ENCODE measurements at places on chromosomes 6 and 20.
A peak's percentile ranks its signal among the peaks of the same experiment; 100 is the strongest.

DNA sequence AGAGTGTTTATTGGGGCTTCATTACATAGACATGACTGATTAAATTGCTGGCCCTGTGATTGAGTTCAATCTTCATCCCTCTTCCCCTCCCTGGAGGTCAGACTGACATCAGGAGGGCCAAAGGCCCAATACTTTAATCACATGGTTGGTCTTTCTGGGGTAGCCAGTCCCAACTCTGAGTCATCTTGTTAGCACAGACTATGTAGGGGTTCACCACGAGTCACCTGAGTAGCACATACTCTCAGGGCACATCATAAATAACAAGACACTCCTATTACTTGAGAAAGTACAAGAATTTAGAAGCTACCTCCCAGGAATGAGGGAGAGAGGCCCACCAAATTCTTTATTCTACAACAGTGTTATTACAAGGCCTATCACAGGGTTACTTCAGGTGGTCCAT is 11.3 kb downstream of the GINS1 start:
- DNase-seq = no peak

- peak; percentile 47 for DNase-seq
Observed at GRCh38 chr6:33297956-33298772, 578 bp downstream of the RGL2 start.

DNA sequence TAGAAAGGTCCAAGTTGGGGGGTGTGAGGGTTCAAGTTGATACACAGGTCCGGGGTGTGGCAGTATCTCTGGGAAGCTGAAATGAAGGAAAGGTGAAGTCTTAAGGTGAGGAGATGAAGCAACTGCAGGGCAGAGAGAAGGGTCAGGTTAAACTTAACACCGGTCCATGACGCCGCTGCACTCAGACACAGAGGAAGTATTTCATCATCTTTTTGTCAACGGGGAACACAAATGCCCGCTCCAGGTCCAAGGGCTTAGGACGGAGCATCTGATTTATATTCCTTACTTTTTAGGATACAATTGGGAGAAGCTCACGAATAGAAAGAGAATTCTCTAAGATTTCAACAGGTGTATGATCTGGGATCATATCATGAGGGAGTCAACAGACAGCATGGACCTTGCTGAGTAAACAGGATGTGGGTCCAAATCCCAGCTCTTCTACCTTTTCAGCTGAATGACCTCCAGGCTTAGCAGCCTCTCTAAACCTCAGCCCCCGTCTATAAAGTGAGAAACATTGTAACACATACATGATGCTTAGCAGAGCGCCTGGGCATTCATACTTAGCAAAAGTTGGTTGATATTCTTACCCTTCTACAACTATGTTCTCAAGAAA is 197.5 kb downstream of the ATXN1 start:
- no peak for DNase-seq

- no peak for DNase-seq
Observed at GRCh38 chr6:110645685-110646418, 169.4 kb downstream of the CDK19 start.

GRCh38 chr6:167410462-167410861 is 85.6 kb downstream of the TTLL2 start:
- no peak for DNase-seq

DNA sequence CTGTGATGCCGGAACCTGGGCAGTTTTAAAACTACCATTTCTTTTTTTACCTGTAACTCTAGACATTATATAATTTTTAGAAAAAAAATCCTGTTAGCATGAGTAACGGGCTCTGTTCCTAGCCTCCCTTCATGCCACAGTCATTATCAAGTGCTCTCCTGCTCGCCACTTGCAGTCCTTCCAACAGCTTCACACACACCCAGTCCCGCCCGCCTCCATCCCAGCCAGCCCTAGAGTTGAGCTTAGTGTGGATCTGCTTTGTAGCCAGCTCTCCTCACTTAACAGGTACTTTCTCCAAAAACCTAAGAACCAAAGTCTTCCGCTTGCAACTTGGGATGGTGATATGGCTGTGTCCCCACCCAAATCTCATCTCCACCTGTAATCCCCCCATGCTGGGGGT is 51.5 kb downstream of the EZR start:
- no peak for DNase-seq

- no peak for DNase-seq
Observed at GRCh38 chr20:6959900-6960312, 192.4 kb downstream of the BMP2 start.

DNA sequence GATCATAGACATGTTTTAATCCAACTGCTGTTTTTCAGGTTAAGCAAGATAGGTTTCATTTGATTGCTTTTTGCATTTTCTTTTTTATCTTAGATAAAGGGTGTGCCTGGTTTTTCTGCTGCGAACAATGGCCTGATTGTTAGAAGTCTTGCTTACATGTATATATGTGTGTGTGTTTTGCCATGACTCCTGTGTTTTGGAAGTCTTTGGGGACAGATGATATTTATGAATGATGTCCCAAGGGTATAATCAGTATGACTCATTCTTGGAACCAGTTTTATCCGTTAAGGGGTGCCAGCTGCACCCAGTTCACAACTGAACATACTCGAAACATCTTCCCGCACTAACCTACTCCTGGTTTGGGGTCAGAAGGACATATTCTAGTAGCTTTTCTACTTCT is 230.1 kb upstream of the SUPT3H start:
- no peak for DNase-seq

- DNase-seq = no peak
Observed at GRCh38 chr6:43243664-43244321, 512 bp downstream of the TTBK1 start.

- peak; percentile 27 for DNase-seq
Observed at GRCh38 chr6:108621117-108621516, 60.4 kb downstream of the FOXO3 start.

DNA sequence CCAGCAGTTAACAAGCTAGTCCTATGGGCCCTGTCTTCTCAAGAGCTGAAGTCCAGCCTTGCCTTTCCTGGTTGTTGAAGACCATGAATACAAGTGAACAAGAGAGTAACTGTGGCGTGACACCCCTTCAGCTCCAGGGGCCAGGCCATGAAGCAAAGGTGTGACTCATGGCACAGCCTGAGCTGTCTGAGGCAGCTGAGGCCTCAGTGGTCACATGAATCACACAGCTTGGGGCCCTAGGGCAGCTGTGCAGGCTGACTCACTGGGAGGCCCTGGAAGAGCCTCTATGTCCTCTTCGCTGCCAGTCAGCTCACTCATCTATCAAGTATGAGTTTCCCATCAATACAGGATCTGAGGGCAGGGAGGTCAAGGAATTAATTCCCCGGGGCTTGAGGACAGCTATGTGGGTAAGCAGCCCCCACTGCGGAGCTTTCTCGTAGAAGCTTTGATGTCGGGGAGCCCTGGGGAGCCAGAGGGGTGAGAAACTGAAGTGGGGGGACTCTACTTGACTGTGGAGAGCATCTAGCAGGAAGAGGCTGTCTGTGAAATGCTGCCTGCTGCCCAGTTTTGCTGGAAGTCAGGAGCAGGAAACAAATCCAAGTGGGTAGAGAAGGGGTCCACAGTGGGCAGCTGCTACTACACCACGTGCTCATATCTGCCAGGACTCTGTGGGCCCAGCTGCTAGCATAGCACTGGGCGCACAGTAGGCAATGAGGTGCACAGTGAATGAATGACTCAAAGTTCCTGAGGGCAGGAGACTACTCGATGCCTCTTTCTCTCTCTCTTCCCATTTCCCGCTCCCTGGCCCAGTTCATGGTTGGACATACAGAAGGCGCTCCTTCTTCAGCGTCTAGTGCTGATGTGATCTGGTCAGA is 13.7 kb upstream of the FAM83C start:
- peak; percentile 84 for DNase-seq

- DNase-seq = no peak
Observed at GRCh38 chr20:34180460-34181120, 60.6 kb upstream of the ASIP start.

Measured in stimulated activated CD8-positive, alpha-beta memory T cell treated with anti-CD3 and anti-CD28 coated beads, Interleukin-15, amount 100 ng/mL, for 48 hours (primary cell).